ENCODE measurements at places on chromosomes 6 and 20.

GRCh38 chr6:113171882-113172281, 685.3 kb upstream of the MARCKS start:
- no peak for DNase-seq

GRCh38 chr6:158060455-158061360, 79.0 kb downstream of the SYNJ2 start:
- DNase-seq, result no peak

GRCh38 chr6:124530926-124531325, 431.3 kb upstream of the RNF217 start:
- DNase-seq, result no peak

DNA sequence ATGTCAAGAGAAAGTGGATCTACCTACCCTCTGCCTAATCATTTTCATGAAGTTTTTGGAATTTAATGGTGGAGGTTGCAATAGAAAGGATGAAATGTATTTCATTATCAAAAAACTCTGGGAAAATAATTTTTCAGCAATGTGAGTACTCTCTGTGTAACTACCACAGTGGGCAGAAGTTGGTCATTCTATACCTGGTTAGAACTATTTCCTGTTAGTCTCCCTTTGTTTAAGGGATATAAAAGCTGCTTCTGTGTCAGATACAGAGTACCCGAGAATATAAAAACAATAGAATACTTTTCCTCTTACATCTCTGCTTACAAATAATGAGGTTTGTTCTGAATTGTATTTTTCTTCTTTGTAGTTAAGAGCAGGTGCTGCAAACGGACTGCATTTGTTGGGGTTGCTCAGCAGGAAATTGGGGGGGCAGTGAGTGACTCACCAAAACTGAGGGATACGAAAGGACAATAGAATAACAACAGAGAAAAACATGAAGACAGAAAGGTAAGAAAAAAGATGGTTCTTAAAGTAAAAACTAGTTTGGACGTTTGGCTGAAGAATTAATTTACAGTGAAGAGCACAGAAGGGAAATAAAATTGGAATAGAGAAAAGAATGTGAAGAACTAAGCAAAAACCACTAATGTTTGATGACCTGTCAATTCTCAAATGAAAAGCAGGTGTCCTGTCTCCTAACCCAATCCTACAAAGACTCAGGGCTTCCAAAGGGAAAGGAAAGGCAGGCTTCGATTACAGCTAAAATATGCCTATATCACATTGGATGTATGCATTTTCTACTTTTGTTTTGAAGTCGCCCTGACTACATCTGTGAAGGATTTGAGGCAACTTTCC, 703.1 kb downstream of the RFPL4B start:
- DNase-seq, result no peak

DNA sequence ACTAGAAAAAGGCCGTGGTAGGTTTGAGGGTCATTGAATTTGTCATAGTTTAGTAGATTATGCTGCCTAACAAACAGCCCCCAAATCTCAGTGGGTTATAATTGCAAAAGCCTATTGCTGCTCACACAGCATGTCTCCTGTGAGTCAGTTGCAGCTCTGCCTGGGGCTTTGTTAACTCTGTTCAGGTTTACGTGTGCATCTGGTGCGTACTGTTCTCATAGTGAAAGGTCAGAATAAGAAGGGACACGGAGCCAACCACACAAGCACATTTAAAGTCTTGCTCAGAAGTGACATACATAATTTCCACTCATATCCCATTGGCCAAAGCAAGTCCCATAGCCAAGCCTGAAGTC, 48.1 kb upstream of the BMP2 start:
- no peak for DNase-seq

GRCh38 chr20:48594533-48594932, 233.3 kb downstream of the PREX1 start:
- DNase-seq, result no peak

DNA sequence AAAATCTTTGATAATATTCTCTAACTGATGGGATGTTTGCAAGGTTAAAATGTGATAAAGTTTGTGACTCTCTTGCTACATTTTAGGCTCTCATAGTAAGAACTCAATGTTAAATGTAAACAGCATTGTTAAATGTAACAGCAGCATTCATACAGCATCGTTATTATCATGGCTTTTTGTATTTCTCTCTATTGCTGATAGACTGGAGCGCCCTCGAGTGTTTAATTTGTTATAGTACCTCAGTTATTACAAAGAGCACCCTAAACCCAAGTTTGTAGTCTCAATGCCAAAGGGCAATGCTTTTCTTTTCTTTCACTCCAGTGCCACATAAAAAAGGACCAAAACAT, 14.9 kb upstream of the TTPAL start:
- DNase-seq, result no peak

GRCh38 chr6:70753870-70754380, 86.2 kb downstream of the SMAP1 start:
- DNase-seq, result no peak

Measured in HFF-Myc (cell line).